CD14-positive monocyte (primary cell): ENCODE measurements at places on chromosomes 4 and X.

DNA sequence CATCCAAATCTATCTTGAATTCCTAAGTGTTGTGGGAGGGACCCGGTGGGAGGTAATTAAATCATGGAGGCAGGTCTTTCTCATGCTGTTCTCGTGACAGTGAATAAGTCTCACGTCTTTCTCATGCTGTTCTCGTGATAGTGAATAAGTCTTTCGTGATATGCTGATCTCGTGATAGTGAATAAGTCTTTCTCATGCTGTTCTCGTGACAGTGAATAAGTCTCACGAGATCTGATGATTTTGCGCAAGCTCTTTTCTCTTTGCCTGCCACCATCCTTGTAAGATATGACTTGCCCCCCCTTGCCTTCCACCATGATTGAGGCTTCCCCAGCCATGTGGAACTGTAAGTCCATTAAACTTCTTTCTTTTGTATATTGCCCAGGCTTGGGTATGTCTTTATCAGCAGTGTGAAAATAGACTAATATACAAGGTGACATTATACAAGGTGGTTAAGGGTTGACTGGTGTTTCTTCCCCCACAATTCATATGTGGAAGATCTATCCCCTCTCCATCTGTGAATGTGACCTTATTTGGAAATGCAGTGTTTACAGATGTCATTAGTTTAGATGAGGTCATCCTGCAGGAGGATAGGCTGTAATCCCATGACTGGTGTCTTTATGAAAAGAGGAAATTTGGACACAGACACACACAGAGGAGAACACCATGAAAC lies 27.6 kb downstream of the ARSD start:
- DNase-seq, result peak; percentile 23

- no peak for DNase-seq
Measured at GRCh38 chrX:150258463-150259430, 104.4 kb upstream of the MAMLD1 start.

DNA sequence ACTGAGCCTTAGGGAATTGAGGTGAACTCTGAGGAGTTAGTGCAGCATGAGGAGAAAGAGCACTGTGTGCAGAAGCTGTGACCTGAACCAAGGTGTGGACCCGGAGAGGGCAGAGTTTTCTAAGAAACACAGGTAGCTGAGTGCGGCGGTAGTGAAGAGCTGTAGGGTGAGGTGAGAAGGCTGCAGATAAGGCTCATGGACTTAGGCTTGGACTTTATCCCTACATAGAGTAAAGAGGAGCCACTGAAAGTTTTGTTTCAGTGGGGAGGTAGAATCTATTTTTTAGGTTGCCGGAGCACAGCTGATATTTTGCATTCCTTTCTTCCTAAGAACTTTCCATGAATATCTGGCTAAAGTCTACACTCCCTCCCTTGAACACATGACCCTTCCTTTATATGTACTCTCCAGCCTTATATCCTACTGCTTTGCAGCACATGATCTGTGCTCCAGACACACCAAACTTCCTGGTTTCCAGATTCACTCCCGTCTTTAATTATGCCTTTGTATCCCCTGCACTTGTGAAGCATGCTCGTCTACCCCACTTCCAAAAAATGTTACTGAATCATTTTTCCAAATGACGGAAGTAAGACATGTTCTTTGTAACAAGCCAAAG lies 10.6 kb upstream of the PGRMC2 start:
- DNase-seq, result no peak

GRCh38 chr4:166399021-166399420 lies 526.0 kb downstream of the TLL1 start:
- DNase-seq, result no peak

GRCh38 chr4:179766938-179767337 lies 2324.7 kb upstream of the AGA start:
- no peak for DNase-seq

GRCh38 chr4:2861631-2862436 lies 18.2 kb downstream of the ADD1 start:
- no peak for DNase-seq

DNA sequence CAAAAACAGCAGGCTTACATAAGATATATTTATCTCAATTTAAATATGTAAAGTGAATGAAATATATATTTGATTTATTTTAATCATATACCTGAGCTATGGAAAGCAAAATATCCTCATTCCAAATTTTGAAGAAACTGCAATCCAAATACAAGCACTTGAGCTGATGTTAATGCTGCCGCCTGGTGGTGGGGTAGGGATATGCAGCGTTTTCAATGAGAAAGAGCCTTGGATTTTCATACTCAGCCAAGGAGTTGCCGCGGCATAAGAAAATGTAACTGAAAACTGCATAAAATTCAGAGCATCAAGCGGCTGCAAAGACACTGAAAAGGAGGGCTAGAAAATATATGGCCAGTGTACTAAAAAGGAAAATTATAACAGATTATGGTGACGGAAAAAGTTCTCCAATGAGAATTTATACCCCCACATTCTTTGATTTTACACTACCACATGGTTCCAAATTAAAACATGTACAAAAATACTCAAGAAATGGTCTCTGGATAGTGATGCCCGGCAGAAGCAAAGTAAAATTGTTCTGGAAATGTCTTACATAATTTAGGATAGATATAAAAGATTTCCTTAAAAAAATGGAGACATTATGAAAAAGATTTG lies 660.3 kb upstream of the PITX2 start:
- peak; percentile 0 for DNase-seq

GRCh38 chr4:24765376-24765988 lies 29.9 kb upstream of the SOD3 start:
- DNase-seq, result no peak

DNA sequence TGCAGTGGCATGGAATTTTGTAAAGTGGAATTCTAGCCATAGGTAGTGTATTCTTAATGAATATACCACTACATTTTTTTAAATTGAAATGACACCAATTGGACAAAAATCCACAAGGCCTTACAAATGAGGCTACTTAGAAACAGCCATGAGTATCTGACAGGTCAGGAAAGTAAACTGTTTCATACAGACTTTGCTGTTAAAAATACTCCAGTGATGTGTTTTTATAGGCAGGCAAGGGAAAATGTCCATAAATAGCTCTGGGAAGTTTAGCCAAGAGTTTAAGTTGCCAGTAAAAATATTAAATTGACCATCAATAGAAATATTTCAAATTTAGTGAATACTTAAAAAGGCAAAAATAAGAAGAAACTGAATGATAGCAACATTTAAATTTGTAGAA lies 41.8 kb upstream of the PDLIM5 start:
- DNase-seq, result no peak

GRCh38 chrX:18271725-18272124 lies 51.0 kb upstream of the BEND2 start:
- no peak for DNase-seq

DNA sequence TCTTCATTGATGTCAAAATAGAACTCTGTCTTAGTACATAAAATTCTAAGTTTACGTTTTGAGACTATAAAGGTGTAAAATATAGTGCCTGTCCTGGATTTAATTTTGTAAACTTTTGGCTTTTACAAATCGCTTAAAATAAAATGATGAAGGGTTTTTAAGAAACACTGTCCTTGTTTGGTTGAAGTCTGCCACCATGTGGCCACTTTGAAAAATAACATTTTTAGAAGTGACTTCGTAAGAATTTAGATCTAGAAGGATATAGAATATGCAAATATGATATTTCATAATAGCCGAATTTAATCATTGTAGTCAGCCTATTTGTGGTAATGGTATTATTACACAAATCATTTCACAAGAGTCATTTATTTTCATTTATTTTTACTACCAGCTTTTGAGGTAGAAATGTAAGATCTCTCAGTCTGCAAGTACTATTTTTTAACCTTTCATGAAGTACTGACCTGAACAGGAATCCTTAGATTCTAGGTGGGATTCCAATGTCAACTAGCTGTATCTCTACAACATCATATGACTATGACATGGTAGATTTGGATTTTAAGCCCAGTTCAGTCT lies 31.0 kb upstream of the FAT4 start:
- DNase-seq, result no peak

GRCh38 chr4:70996018-70996360 lies 2.5 kb downstream of the DCK start:
- no peak for DNase-seq

GRCh38 chr4:163693776-163694175 lies 199.3 kb downstream of the TMA16 start:
- DNase-seq, result no peak

DNA sequence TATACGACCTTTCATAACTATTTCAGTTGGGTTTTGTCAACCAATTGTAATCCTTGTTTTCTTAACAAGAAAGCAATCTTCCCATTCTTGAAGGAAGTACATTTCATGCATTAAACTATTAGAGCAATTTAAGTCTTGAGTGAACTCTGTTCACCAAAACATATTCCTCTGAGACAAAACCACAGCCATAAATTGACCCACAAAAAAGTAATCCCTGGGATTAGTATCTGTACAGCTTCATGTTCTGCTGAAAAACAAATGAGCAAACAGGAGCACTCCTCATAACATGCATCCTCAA lies 207.0 kb upstream of the PDE5A start:
- DNase-seq, result no peak

GRCh38 chr4:185921583-185922555 lies 109.9 kb upstream of the SORBS2 start:
- DNase-seq, result no peak

DNA sequence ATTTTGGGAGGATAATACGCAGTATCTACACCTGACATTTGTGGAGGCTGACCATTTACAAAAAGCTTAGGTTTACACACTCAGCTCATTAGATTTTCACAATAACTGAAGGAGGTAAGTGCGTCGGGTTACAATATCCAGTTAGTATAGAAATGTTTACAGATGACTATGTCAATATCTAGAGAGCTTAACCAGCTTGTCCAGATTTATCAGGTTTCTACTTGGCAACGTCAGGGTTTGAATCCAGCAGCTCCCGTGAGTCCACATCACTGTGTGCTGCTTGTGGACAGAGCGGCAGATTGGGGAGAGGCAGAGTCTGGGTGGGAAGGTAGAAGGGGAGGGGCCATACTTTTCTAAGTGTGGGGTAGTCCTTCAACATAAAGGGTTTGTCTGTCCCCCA lies 28.3 kb downstream of the ARHGAP10 start:
- DNase-seq, result no peak

- DNase-seq, result no peak
Measured at GRCh38 chrX:85109235-85109634, 105.6 kb downstream of the APOOL start.

- DNase-seq, result no peak
Measured at GRCh38 chrX:14243823-14244222, 214.1 kb upstream of the GEMIN8 start.

- peak; percentile 99 for DNase-seq
Measured at GRCh38 chr4:81491943-81492342, 20.2 kb upstream of the RASGEF1B start.

DNA sequence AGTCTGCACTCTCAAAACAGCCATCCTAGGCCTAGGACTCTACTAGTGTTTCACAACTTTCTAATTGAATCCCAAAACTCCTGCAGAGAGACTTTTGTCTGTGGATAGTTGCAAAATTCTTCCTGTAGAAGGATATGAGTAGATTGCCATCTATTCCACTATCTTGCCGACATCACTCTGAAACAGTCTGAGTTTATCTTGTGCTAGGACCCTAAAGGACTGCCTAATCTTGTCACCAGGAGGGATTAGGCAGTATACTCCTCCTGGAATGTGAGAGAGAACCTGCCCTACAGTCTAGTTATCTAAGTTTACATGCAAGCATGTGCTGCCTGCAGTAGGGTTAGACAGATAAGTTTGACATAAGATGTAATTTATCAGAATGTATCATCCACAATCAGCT lies 1646.6 kb upstream of the PCDH7 start:
- no peak for DNase-seq

DNA sequence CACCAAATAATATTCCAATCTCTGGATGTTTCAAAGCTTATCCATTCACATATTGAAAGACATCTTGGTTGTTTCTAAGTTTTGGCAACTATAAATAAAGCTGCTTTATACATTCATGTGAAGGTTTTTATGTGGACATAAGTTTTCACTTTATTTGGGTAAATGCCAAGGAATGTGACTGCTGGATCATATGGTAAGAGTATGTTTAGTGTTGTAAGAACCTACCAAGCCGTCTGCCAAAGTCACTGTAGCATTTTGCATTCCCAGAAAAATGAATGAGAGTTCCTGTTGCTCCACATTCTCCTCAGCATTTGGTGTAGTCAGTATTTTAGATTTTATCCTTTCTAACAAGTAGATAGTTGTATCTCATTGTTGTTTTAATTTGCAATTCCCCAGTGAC lies 1047.7 kb downstream of the C4orf33 start:
- no peak for DNase-seq

- no peak for DNase-seq
Measured at GRCh38 chr4:6123116-6123515, 77.2 kb downstream of the JAKMIP1 start.

DNA sequence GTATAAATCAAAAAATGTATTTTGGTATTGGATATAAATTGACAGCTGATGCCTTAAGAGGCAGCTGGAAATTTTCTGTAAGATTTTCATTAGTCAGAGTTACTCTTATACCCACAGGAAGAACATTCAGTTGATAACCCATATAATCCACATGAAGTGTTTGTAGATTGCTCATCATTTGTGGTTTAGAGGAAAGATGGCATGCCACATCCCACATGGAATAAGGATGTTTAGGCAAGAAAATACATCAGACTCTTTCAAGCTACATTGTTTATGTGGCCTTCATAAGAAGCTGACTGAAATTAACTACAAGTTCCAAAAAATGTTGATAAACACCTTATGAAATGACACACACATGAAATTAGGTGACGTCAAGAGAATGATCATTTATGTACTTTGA lies 56.6 kb downstream of the AREG start:
- DNase-seq, result no peak

DNA sequence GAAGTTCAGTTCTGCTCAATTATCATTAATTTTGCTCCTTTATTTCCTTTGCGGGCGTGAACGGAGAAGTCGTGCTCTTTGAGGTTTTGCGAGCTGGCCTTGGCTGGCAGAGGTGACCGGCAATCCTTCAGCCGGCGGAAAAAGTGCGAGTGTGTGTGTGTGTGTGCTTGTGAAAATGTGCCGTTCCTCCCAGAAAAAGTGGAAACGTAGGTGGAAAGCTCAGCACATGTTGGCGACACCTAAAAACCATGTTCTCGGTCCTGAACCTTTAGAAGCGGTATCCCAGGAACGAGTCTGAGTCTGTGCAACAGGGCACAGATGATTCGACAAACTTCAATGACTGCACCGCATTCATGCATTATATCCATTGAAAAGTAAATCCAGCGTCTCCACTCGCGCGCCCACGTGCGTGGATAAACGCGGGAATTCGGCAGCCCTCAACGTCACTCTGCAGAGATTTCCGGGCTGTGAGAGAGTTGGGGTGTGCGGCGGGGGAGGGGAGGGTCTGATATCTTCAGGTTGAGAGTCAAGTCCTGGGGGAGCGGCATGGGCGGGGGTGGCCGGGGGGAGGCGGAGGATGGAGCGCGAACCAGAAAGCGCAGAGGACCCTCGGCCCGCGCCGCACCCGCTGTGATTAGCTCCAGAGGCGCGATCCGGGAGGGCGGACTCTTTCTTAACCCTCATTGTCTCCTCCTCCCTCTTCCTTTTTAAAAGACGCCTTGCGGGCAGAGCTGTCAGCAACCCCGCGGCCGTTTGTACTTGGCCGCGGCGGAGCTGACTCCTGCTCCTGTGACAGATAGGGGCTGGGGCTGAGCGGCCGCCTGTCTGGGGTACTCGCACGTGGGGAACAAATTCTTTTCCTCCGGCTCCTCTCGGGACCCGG lies at the start of gene SHISA3:
Gene SHISA3 (plus strand): TSS at position 737 of the 883 bp plus-strand sequence. CDS start 569 bp downstream, outside the sequence.
- DNase-seq, result no peak

- DNase-seq, result no peak
Measured at GRCh38 chr4:165813606-165814005, 59.4 kb upstream of the TLL1 start.
